ENCODE measurements at places on chromosomes 3 and 15.

DNA sequence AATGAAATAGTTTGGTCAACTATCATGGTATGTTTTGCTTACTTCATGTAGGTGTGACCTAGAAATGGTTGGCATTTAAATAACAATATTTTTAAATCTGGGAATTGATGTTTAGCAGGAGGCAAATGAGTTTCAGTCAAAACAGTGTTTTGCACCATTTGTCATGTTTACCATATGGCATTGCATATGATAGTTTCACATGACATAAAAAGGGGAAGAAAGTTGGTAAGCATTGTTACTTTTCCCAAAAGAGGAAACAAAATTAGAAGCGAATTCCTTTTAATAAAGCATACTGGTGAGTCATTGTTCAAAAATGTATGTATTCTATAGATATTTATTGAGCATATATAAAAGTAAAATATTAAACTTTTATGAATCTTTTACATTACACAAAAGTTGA, 2.3 kb downstream of the RNF13 start:
- no peak for DNase-seq

DNA sequence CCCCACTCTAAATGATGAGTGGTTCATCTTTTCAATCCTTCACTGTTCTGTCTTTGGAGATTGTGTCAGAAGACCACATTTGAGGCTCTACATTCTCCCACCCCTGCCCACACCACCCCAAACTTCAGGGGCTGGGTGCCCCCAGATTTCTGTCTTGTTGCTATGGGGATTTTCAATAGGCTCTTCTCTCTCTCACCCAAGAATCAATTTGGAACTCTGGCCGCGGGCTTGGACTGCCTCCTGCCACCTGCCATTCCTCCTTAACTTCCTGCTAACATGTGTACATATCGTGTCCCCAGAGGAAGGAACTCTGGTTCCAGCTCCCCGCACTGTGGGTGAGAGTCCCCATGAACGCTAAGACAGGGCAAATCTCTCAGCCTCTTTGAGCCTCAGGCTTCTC, 67.4 kb upstream of the LARS2 start:
- DNase-seq: no peak

- no peak for DNase-seq
Measured at GRCh38 chr3:133592843-133593242, 19.4 kb downstream of the CDV3 start.

GRCh38 chr3:9815986-9816385, 5.9 kb downstream of the TTLL3 start:
- DNase-seq: no peak

DNA sequence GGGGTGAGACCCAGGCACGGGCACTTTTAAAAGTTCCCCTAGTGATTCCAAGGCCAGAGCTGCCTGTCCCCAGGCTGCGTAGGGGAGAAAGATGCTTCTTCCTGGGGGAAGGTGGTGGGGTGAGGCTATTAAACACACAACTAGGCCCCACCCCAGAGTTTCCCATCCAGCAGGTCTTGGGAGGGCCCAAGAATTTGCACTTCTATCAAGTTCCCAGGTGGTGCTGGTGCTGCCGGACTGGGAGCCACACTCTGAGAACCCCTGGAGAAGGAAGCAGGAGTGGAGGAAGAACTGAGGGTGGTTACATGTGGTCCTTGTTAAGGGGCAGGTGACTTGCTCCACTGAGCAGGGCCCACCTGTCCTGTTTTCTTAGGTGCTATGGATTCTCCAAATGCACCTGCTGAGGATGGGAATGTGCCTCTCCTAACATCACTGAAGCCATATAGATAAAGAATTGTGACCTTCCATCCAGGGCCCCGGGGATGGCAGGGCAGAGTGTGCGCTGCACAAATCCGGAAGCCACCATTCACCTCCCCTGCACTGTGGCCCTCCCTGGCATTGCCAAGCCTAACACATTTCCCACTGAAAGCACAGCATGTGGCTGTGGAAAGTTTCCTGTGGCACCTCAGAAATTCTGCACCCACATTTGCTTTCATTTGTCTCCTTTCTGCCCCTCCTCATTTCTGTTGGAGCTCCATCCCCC, 111.5 kb upstream of the MEF2A start:
- no peak for DNase-seq

GRCh38 chr3:12495749-12496452, 11.6 kb downstream of the TSEN2 start:
- DNase-seq: no peak

DNA sequence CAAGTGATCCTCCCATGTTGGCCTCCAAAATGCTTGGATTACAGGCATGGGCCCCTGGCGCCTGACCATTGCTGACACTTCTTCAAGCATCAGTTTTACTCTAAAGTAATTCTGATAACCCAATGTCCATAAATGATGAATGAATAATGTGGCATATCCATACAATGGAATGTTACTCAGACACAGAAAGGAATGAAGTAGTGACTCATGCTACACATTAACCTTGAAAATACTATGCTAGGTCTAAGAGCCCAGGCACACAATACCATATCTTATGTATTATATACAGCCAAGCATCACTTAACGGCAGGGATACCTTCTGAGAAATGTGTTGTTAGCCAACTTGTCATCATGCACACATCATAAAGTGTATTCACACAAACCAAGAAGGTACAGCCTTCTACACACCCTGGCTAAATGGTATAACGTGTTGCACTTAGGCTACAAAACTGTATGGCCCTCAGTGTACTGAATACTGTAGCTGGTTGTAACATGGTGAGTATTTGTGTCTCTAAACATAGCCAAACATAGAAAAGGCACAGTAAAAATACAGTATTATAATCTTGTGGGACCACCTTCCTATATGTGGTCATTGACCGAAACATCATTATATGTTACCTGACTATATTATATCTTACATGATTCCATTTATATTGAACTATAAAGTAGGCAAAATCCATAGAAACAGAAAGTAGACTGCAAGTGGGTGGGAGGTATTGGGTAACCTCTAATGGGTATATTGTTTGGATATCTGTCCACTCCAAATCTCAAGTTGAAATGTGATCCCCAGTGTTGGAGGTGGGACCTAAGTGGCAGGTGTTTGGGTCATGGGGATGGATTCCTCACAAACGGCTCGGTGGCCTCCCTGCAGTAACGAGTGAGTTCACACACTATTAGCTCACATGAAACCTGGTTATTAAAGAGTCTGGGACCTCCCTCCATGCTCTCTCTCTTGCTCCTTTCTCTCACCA, 31.4 kb downstream of the MKRN2 start:
- peak; percentile 47 for DNase-seq

DNA sequence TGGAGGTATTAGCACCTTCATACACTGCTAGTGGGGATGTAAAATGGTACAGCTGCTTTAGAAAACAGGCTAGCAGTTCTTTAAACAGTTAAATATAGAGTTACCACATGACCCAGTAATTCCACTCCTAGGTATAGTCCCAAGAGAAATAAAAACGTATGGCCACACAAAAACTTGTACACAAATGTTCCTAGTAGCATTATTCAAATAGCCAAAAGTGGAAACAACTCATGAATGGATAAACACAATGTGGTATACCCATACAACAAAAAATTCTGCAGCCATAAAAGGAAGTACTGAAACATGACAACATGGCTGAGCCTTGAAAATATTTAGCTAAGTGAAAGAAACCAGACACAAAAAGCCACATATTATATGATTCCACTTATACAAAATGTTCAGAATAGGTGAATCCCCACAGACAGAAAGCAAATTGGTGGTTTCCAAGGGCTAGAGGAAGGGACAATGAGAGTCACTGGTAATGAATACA, 40.8 kb upstream of the KLF13 start:
- DNase-seq: no peak

GRCh38 chr15:82108489-82109078, 62.8 kb upstream of the MEX3B start:
- peak; percentile 67 for DNase-seq

DNA sequence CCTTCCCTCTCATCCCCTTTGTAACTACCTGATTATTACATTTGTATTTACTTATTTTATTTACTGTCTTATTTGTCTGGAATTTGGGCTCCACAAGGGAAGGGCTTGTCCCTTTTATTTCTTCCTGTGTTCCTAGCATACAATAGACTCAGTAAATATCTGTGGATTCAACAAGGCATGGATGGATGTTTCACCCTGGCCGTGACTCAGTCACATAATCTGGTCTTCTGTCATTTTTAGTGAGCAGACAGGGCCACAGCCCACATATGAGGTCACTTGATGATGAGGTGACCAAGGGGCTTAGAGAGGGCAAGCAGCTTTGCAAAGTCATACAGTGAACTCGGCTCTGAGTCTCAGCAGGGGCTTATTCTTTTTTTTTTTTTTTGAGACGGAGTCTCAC, 7.8 kb upstream of the DAG1 start:
- no peak for DNase-seq

DNA sequence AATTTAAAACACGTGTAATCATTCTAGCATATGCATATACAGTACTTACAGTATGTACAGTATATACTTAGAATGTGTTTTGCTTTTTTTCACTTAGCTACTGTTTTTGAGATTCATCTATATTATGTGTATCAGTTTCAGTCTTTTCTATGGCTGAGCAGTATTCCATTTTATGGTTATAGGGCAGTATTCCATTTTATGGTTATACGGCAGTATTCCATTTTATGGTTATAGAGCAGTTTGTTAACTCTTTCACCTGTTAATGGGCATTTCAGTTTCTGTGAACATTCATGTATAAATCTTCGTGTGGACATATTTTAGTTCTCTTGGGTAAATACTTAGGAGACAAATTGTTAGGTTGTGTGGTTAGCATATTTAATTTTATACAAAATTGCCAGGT, 40.9 kb downstream of the PDCD6IP start:
- DNase-seq: no peak

DNA sequence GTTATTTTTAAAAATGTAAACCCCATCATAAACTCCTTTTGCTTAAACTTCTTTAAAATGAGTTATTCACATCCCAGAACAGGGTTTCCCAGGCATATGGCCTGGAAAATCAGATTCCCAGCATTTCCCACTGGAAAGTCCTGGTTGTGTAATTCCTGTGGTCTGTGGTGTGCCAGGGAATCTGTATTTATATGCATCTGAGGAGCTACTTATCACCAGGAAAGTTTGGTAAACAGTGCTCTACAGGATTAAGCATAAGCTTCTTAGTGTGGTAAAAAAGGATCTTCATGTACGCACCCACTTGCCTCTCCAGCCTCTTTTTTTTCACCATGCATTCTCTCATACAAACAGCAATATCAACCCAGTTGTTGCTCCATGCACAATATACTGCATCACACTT, 28.2 kb downstream of the MEIS2 start:
- no peak for DNase-seq

- no peak for DNase-seq
Measured at GRCh38 chr3:101781166-101781565, 2.2 kb downstream of the NXPE3 start.

- no peak for DNase-seq
Measured at GRCh38 chr15:63090472-63090871, 31.2 kb upstream of the LACTB start.

- DNase-seq: no peak
Measured at GRCh38 chr3:142434503-142434902, 13.3 kb downstream of the XRN1 start.

GRCh38 chr3:117126460-117126859, 416.9 kb downstream of the TUSC7 start:
- no peak for DNase-seq

GRCh38 chr3:145087038-145087437, 1073.9 kb downstream of the PLOD2 start:
- DNase-seq: no peak

DNA sequence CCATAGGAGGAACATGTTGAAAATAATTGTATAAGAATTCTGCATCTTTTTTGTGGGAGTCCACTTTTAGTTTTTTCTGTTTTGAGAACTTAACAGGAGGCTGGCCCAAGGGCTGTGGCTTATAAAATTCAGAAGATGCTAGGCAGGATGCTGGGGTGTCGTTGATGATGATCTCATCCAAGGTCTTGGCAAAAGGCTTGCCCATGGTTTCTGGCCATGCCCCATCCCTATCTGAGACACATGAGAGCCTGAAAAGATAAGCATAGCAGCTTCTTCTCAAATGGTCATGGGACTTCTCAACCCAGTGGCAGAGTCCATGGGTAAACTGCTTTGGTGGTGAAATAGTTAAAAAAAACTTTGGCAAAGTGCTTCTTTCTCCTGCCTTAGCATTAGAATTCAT, 35.2 kb downstream of the CMSS1 start:
- no peak for DNase-seq

GRCh38 chr15:60395276-60396011, 2.3 kb downstream of the ANXA2 start:
- DNase-seq: peak; percentile 25

GRCh38 chr15:66133247-66133885, 120.2 kb downstream of the MEGF11 start:
- no peak for DNase-seq

DNA sequence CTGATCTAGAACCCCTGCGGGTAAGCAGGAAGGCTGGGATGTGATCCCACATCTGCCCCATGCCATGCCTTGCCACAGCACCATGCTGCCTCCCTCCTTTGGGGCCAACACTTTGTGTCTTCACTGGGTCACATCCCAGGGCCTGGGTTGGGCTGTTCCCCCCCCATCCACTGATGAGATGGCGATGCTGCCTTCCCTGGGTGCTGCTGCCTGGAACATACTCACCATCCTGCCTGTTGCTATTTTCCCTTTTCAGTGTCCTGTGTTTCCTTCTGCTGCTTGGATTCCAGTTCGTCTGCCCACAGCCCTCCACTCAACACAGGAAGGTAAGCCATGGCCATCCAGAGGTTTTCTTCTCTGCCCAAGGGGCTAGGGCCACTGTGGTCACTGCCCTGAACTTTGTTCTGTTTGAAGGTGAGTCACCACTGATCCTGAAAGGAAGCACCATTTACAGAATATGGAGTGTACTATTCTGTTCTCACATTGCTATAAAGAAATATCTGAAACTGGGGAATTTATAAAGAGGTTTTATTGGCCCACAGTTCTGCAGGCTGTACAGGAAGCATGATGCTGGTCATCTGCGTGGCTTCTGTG, 39.4 kb downstream of the THSD4 start:
- no peak for DNase-seq

GRCh38 chr15:69391046-69391757, 22.9 kb upstream of the KIF23 start:
- no peak for DNase-seq

DNA sequence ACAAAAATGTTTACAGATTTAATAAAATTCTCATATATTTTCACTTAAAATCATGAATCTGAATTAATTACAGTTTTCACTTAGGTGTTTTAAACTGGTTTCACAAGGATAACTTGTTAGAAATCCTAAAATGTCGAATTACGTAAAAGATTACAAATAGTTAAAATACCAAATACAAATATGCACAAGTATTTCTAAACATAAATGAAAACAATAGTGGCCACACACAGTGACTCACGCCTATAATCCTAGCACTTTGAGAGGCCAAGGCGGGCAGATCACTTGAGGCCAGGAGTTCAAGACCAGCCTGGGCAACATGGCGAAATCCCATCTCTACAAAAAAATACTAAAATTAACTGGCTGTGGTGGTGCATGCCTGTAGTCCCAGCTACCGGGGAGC, 10.9 kb upstream of the TBL1XR1 start:
- DNase-seq: no peak
